ENCODE measurements at places on chromosomes 3 and 15. TPM values are rescaled to one million over a fixed set of nuclear protein-coding genes. Genes with fewer than 3 reads are reported as not detected.

GRCh38 chr15:73564255-73564654 lies 68.9 kb downstream of the NPTN start:
- H3K27me3 ChIP-seq: no peaks in the 10 kb centered on the region
- H3K4me3 ChIP-seq: no peak overlapping the region
- H3K27ac ChIP-seq: no peak overlapping the region
- peak; percentile 18 for DNase-seq

DNA sequence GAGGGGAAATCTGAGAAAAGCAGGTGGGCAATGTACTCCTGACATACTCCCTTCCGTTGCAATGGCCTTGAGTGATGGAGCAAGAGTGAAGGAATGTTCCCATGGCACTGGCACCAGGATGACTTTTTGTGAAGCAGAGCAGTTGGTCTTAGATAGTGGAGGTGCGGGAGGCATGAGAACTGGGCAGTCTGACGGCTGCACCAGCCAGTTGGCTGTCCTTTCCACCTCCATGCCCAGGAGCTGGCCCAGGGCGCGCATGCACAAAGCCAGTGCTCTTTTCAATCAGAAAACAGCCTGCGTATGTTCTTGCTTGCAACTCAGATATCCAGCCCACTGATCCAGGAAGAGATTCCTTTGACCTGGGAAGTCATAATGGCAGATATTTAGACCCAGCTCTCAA lies 136.8 kb downstream of the PGPEP1L start:
- H3K4me3 ChIP-seq: no peak overlapping the region
- H3K36me3 ChIP-seq: no peaks in the 10 kb centered on the region
- peaks cover 32% of the 10 kb centered on the region for H3K4me1 ChIP-seq
- no peak for DNase-seq

GRCh38 chr3:127325629-127325961 lies 37.7 kb upstream of the PRR20G start:
- peak; percentile 6 for DNase-seq
- H3K27ac ChIP-seq: no peak overlapping the region
- no peaks in the 10 kb centered on the region for H3K4me1 ChIP-seq
- H3K36me3 ChIP-seq: no peaks in the 10 kb centered on the region
- no peaks in the 10 kb centered on the region for H3K27me3 ChIP-seq
- no peak overlapping the region for H3K4me3 ChIP-seq

DNA sequence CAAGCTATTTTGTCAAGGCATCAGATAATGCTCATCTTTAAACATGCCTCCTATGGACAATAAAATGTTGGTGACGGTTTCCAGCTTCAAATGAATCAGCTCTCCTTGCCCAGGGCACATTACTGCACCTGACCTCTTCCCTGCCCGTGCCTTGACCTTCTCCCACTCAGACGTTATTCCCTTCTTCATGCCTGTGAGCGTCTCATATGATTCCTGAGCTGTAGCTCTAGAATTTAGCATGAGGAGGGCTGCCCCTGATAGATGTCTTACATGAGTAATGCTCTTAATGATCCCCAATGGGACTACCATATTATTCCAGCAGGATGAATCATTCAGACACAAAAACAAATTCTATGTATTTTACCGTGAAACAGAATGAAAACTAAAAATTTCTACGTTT lies 762.7 kb downstream of the ROBO1 start:
- H3K4me3 ChIP-seq: no peak overlapping the region
- H3K36me3 ChIP-seq: no peaks in the 10 kb centered on the region
- H3K27me3 ChIP-seq: no peaks in the 10 kb centered on the region
- no peak overlapping the region for H3K27ac ChIP-seq

GRCh38 chr15:47951781-47952180 lies 169.0 kb upstream of the SLC24A5 start:
- H3K4me1 ChIP-seq: no peaks in the 10 kb centered on the region
- DNase-seq: no peak
- H3K4me3 ChIP-seq: no peak overlapping the region
- no peaks in the 10 kb centered on the region for H3K36me3 ChIP-seq
- H3K27me3 ChIP-seq: no peaks in the 10 kb centered on the region

GRCh38 chr15:62901909-62902546 lies 140.5 kb upstream of the TPM1 start:
- no peaks in the 10 kb centered on the region for H3K27me3 ChIP-seq
- H3K4me3 ChIP-seq: no peak overlapping the region
- peaks cover 5% of the 10 kb centered on the region for H3K4me1 ChIP-seq
- no peak overlapping the region for H3K27ac ChIP-seq

DNA sequence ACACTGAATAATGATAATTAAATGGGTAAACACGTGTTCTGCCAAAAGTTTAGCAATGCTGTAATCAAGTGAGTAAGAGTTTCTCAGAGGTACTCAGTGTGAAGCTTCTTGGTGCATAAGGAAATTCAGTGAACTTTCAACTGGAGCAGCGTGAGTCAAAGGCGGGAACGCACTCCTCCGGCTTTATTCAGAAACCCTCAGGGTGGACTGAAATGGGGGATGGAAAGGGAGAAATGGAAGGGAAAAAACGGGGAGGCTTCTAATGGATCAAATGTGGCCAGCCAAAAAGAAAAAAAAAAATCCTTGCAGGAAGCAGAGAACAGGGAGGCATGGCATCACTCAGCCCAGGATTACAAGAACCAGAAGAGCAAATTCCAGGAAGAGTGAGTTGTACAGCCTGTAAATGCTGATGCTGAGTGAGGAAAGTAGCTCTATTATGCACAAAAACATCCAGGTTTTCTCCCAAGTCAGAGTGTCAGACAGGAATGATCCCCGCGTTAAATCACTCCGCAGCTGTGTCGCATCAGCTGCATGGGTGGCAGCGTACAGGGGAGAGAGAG lies 85.3 kb downstream of the ASB7 start:
- no peak for DNase-seq
- no peak overlapping the region for H3K4me3 ChIP-seq
- H3K27me3 ChIP-seq: no peaks in the 10 kb centered on the region
- no peaks in the 10 kb centered on the region for H3K36me3 ChIP-seq
- H3K4me1 ChIP-seq: no peaks in the 10 kb centered on the region

- H3K4me3 ChIP-seq: no peak overlapping the region
- H3K27ac ChIP-seq: peak overlapping the region; percentile 31
- no peaks in the 10 kb centered on the region for H3K36me3 ChIP-seq
- DNase-seq: no peak
Observed at GRCh38 chr3:153293265-153293664, 131.2 kb downstream of the RAP2B start.

DNA sequence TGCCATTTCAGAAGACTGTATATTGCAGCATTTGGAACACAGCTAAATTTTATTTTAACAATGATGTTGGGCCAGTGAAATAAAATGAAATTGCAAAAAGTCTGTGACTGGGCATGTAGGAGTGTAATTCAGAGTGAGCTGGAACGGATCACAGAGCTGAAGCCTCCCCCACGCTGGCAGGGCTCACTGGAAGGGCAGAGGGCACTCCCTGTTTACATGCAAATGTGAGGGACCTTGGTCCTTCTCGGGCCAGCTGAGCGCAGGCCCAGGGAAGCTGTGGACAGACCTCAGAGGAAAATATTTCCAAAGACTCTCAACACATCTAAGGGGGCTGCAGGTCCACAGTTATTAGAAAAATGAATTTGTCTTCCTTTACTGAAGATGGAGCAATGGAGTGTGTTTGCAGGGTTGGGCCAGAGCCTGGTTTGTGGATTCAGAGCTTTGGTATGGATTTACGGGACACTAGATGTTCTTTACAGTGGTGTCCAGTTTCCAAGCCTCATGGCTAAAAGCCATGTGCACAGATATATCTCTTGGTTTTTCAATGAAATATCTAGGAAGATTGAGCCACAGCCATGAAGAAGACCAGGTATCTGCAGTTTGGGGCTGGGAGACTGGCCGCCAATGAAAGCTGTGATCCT lies 32.0 kb downstream of the TRPM1 start:
- no peaks in the 10 kb centered on the region for H3K27me3 ChIP-seq
- no peaks in the 10 kb centered on the region for H3K4me1 ChIP-seq
- H3K4me3 ChIP-seq: no peak overlapping the region
- H3K27ac ChIP-seq: no peak overlapping the region

DNA sequence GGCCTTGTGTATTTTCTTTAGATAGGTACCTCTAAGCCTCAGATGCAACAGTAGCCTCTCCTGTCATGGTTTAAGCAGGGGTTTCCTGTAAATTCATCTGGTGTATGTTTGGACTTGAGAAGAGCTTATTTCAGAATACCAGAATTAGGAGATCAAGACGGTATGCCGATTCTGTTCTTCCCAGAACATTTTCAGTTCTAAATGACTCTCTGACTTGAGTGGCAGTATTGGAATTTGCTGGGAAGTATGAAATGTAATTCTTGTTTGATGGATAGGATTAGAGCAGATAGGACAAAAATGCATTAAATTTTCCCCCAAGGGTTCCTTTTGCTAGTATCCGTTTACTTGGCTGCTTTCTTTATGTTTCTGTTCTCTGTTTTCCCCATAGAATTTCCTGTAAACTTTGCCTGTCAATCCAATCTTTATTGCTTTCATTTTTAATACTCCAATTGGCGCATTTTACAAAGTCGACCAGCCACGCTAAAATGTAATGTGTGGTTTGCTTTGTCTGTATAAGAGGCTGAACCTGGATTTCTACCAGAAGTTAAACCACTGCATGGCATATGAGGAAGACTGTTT lies 612.2 kb downstream of the RBMS3 start:
- H3K36me3 ChIP-seq: no peaks in the 10 kb centered on the region
- no peak for DNase-seq
- H3K27me3 ChIP-seq: no peaks in the 10 kb centered on the region

- no peak for DNase-seq
- H3K4me3 ChIP-seq: no peak overlapping the region
- no peaks in the 10 kb centered on the region for H3K4me1 ChIP-seq
- no peaks in the 10 kb centered on the region for H3K27me3 ChIP-seq
- no peak overlapping the region for H3K27ac ChIP-seq
Observed at GRCh38 chr15:95475067-95475466, 855.4 kb upstream of the NR2F2 start.

- H3K27ac ChIP-seq: peak overlapping the region; percentile 94
- H3K27me3 ChIP-seq: no peaks in the 10 kb centered on the region
- DNase-seq: peak; percentile 53
- H3K36me3 ChIP-seq: peaks cover 4% of the 10 kb centered on the region
Observed at GRCh38 chr3:194139071-194139813, 3.3 kb downstream of the HES1 start.

GRCh38 chr15:31464216-31465082 lies 137.8 kb downstream of the KLF13 start:
- H3K36me3 ChIP-seq: no peaks in the 10 kb centered on the region
- H3K4me1 ChIP-seq: peaks cover 9% of the 10 kb centered on the region
- H3K27me3 ChIP-seq: no peaks in the 10 kb centered on the region
- DNase-seq: peak; percentile 74
- H3K27ac ChIP-seq: no peak overlapping the region

- no peak overlapping the region for H3K4me3 ChIP-seq
- DNase-seq: no peak
- no peak overlapping the region for H3K27ac ChIP-seq
- no peaks in the 10 kb centered on the region for H3K36me3 ChIP-seq
- H3K27me3 ChIP-seq: no peaks in the 10 kb centered on the region
Observed at GRCh38 chr3:74423867-74424266, 190.6 kb downstream of the CNTN3 start.

DNA sequence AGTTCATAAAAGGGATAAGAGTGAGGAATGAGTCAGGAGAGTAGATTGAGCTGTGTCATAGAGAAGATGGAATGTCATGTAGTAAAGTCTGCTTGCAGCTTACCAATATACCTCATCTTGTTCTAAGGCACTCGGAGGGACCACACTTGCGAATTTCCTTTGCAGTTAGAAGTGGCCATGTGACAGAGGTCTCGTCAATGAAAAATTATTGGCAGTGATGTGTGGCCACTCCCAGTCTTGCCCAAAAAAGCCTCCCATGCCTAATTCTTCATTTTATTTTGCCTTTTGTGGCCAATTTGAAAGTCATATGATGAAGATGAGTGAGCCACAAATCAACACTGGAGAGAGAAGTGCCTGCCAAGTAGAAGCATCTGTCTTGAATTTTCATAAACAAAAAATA lies 465.6 kb upstream of the ZNF385D start:
- no peak for DNase-seq
- no peak overlapping the region for H3K4me3 ChIP-seq
- H3K4me1 ChIP-seq: no peaks in the 10 kb centered on the region
- no peaks in the 10 kb centered on the region for H3K36me3 ChIP-seq
- H3K27me3 ChIP-seq: no peaks in the 10 kb centered on the region

GRCh38 chr3:9279966-9280365 lies 30.5 kb upstream of the SRGAP3 start:
- H3K4me1 ChIP-seq: peaks cover 42% of the 10 kb centered on the region
- H3K27ac ChIP-seq: peak overlapping the region; percentile 20
- H3K27me3 ChIP-seq: no peaks in the 10 kb centered on the region
- H3K36me3 ChIP-seq: no peaks in the 10 kb centered on the region

GRCh38 chr15:75042730-75043508 lies 19.5 kb downstream of the PPCDC start:
- no peaks in the 10 kb centered on the region for H3K36me3 ChIP-seq
- no peaks in the 10 kb centered on the region for H3K27me3 ChIP-seq
- H3K4me1 ChIP-seq: peaks cover 47% of the 10 kb centered on the region
- no peak overlapping the region for H3K4me3 ChIP-seq

- H3K36me3 ChIP-seq: no peaks in the 10 kb centered on the region
- H3K27me3 ChIP-seq: no peaks in the 10 kb centered on the region
- no peak for DNase-seq
Observed at GRCh38 chr3:134085034-134085775, 55.5 kb upstream of the SLCO2A1 start.

- H3K4me1 ChIP-seq: peaks cover 8% of the 10 kb centered on the region
- no peaks in the 10 kb centered on the region for H3K36me3 ChIP-seq
- no peak overlapping the region for H3K27ac ChIP-seq
Observed at GRCh38 chr3:38059148-38059547, 20.1 kb downstream of the DLEC1 start.

DNA sequence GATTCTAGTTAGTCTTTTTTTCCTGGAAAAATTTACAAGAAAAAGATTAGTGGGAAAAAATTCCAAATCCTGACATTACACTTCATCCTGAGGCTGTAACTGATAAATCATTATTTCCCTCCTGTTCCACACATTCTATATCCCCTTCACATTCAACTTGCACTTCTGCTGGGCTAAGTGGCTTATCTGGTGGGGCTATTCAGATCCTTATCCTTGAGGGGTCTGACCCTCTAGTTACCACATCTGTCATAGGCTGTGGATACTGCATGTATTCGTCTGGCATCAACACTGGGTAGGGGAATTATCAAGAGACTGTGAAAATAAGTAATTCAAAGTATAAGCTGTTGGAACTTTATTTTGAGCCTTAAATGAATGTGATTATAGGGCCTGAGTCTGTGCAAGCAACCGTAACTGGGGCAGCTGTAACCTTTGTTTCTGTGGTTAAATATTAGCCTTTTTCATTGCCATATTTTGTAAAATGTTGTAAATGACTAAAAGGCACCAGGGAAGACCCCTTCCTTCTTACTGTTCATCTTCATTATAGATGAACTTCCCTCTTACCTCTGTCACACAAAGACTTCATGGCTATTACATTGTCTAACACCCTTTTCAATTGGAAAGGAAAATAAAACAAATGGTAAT lies 28.0 kb upstream of the TEX9 start:
- H3K36me3 ChIP-seq: no peaks in the 10 kb centered on the region
- H3K4me1 ChIP-seq: no peaks in the 10 kb centered on the region
- H3K27me3 ChIP-seq: no peaks in the 10 kb centered on the region
- H3K4me3 ChIP-seq: no peak overlapping the region

GRCh38 chr3:78737988-78738387 lies 1029.8 kb downstream of the ROBO1 start:
- H3K27ac ChIP-seq: no peak overlapping the region
- no peaks in the 10 kb centered on the region for H3K4me1 ChIP-seq
- no peaks in the 10 kb centered on the region for H3K36me3 ChIP-seq
- H3K4me3 ChIP-seq: no peak overlapping the region
- H3K27me3 ChIP-seq: no peaks in the 10 kb centered on the region
- no peak for DNase-seq

CCDC191 gene
- total RNA-seq: 10.5 TPM

TMCO5A gene
- total RNA-seq: not detected

CLRN1 gene
- total RNA-seq: not detected

DPPA4 gene
- not detected for total RNA-seq

ESYT3 gene
- 82.8 TPM for total RNA-seq

IL5RA gene
- total RNA-seq: not detected

COPB2 gene
- total RNA-seq: 132 TPM

AEN gene
- total RNA-seq: 21.6 TPM
